ENCODE measurements at places on chromosomes 7 and 10.

- no peak for DNase-seq
These were observed 74.3 kb downstream of the PLXNA4 start for GRCh38 chr7:132501956-132502355.

- no peak for DNase-seq
These were observed 253.4 kb downstream of the USP6NL start for GRCh38 chr10:11358011-11358410.

DNA sequence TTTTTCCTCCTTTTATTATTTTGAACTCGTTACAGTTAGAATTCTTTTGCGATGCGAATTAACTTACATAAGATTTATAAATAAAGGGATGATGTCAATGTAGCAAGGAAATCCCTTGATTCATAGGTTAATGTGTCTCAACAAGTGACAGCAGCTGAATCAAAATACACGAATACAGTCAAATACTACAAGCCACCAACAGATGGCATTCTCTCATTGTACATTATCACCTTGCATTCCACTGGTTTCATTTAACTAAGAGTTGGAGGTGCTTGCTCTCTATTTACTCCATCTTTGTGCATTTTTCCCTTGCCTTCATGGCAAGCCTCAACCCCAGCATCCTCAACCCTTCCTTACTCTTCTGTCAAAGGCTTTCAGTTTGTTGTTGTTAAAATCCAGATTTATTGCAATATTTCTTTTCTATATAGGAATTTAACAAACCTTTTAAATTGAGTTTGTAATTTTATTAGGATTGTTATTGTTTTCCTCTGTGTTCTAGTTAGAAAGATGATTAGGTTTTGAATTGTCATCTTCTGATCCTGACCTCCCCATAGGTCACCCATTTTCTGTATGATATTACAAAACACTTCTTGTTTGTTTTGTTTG, 78.3 kb downstream of the SLC25A40 start:
- no peak for DNase-seq

DNA sequence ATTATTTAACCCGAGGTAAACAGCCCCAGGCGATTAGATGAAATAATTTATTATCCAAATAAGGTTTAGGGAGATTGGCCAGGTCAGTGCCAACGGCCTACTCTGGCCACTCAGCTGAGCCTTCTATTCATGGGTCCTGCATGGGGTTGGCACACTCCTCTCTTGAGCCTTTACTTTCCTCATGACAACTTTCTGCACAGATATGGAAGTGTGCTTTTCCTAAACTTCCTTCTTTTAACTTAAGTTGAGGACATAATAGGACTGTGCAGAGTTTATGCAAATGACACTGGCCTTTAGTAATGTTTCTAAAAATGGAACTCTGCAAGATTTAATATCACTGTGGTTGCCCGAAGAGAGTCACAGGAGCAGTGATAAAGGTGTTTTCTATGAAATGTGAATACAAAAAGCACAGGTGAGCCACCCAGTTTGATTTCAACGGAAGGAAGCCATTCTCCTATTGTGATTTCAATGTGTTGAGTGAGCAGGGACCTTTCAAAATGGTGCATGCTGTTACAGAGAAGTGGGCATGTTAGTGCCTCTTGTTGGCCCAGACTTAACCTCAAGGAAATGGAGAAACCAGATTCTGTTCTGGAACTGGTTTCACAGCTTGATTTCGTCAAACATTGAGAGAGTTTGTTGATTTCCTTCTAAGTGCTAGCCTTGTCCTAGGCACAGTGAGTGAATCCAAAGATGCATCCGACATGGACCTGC, 55.7 kb downstream of the LYZL2 start:
- no peak for DNase-seq

- DNase-seq, result no peak
These were observed 9.2 kb downstream of the USP54 start for GRCh38 chr10:73581918-73582317.

- DNase-seq, result no peak
These were observed 58.2 kb downstream of the ENTPD1 start for GRCh38 chr10:95814011-95814727.

- no peak for DNase-seq
These were observed 232.4 kb upstream of the MYO3A start for GRCh38 chr10:25701652-25702051.

GRCh38 chr10:6406220-6407033, 173.6 kb downstream of the PRKCQ start:
- DNase-seq, result no peak

DNA sequence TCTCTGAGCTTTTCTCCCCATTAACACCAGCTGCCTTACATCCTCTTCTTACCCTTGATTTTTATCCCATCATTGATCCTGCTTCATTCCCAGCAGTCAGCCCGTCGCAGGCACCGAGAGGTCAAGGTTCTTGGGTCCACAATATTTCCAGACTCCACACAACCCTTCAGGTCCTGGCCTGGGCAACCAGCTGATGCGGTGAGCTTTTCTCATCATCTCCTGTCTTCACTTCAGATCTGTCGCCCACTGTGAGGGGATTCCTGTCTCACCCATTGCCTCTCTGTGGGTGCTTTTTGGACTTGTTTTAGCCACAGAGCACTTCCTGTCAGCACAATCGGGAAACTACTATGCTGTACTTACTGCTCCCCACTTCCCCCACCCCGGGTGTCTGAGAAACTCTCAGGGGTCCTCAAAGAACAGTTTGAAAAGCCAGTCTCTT, 8.4 kb upstream of the PVRIG start:
- DNase-seq, result peak; percentile 11

DNA sequence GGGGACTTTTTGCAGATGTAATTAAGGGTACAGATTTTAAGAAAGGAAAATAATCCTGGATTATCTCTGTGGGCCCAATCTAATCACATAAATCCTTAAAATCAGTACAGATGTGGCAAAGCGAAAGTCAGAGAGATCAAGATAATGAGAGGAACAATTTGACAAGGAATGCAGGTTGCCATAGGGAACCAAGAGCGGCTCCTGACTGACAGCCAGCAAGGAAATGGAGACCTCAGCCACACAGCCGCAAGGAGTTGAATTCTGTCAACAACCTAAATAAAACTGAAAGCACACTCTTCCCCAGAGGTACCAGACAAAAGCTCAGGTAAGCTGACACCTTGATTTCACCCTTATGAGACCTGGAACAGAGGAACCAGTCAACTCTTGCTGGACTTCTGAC, 3.4 kb upstream of the PNPLA8 start:
- no peak for DNase-seq

DNA sequence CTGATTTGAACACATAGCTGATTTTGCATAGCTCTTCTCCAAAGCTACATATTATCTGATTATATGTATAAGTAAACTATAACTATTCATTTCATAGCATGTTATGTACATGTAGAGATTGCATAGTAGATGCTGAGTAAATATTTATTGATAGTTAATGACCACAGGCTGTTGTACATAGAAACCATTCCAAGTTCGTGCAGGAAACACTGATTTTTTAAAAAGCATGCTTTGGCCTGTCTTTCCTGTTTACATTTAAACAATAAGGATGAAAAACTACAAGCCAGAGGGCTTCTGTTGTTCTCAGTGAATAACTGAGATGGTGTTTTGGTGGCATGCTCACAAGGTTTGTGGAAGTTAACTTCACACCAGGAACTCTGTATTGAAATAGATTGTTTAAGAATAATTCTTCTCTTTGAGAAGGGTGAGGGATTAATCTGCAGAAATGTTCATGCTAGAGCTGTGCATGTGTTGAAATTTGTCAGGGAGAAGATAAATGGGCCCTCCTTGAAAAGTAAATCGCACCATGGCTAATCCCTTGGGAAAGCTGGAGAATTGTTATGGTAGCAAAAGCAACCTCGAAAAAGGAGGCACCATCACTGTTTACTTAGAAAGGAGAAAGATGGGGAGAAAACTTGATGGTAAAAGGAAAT, 120.2 kb upstream of the SP8 start:
- no peak for DNase-seq

GRCh38 chr7:131843898-131844331, 287.5 kb upstream of the PODXL start:
- DNase-seq, result no peak

DNA sequence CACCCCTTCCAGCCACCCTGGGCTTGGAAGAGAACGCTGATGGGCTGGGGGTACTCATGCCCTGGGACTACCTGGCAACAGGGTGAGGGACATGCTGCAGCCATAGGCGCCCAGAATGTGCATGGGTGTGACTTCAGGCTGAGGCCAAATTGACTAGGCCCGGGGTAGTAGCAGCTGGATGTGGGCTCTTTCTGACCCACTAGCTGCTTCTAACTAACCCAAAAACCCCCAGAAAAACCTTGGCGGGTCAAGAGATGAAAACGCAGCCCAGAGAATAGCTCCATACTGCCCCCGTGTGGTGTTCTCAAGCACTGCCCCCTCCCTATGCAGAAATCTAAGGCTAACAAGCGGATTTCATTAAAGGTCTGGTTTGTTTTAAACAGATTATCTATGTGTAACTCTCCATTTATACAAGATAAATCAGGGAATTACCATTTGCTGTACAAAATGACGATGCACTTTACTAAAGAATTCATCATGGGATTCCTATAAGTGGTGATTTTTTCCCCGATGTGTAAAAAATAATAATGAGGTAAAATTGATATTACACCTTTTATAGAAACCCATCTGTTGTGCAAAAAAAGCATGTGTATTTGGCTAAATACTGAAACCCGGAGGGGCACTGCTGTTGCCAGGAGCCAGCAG, 4.2 kb downstream of the SMARCD3 start:
- DNase-seq, result peak; percentile 46

DNA sequence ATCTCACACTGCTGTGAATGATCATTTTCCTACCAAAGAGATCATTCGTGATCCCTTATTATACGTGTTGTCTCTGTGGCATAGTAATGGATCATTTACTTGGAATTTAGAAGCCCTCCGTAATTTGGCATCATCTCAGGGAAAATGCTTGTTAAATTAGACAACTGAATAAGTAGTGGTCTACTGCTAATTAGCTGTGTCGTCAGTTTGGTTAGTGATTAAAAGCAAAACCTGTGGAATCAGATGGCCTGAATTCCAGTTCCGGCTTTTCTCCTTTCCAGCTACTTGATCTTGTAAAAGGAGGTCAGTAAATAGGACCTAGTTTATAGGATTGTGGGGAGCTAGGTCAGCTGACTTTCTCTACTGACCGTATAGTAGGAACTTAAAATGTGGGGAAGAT, 65.6 kb downstream of the RBM33 start:
- no peak for DNase-seq

GRCh38 chr10:48745662-48746245, 61.1 kb downstream of the WDFY4 start:
- no peak for DNase-seq

DNA sequence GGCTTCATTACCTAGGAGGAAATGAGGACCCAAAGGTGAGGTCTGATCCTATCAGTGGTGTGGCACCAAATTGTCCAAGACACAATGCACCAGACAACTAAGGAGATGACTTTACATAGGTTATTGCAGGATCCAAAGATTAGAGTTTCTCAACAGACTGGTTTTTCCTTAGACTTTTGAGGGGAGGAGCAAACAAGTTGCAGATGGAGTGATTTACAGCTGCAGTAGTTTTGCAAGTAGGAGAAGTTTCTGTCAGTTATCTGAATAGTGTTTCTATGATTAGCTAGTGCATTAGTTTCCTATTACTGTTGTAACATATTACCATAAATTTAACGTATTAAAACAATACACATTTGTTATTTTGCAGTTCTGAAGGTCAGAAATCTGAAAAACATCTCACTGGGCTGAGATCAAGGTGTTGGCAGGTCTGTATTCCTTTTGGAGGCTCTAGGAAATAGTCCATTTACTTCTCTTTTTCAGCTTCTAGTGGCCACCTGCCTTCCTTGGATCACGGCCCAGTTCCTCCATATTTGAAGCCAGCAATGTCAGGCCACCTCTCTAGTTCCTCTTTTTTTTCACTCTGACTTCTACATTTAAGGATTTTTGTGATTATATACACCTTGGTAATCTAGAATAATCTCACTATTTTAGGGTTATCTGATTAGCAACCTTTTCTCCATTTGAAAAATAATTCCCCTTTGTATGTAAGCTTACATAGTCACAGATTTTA, 994.9 kb downstream of the REEP3 start:
- DNase-seq, result no peak

DNA sequence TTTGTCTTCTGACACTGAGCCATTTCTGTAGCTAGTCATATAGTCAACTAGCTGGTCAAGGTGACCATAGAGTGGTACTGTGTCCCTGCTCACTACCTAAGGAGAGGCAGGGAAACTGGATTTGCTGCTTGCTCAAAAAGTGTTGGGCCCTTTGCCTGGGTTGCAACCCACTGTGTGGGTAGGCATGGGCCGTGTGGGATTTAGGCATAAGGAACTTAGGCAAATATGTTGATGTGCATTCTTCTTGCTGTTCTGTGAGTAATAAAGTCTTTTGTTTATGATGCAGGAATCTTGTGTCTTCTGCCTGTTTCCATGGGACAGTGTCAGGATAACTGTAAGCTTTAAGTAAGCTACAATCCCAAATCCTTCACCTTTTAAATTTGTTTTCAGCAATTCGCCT, 23.1 kb upstream of the TCTN3 start:
- DNase-seq, result no peak

- DNase-seq, result no peak
These were observed 1.2 kb downstream of the MNX1 start for GRCh38 chr7:157009170-157009777.

- no peak for DNase-seq
These were observed 266.0 kb downstream of the GRID1 start for GRCh38 chr10:86100581-86101061.

GRCh38 chr10:97131666-97132065, 54.1 kb downstream of the SLIT1 start:
- DNase-seq, result no peak

GRCh38 chr7:32870298-32870697, 21.3 kb downstream of the KBTBD2 start:
- no peak for DNase-seq

GRCh38 chr7:138515001-138515528, 55.0 kb downstream of the TRIM24 start:
- no peak for DNase-seq

GRCh38 chr7:597348-598178, 77.9 kb upstream of the PDGFA start:
- DNase-seq, result no peak

- no peak for DNase-seq
These were observed 10.4 kb downstream of the PMPCB start for GRCh38 chr7:103307503-103308231.

DNA sequence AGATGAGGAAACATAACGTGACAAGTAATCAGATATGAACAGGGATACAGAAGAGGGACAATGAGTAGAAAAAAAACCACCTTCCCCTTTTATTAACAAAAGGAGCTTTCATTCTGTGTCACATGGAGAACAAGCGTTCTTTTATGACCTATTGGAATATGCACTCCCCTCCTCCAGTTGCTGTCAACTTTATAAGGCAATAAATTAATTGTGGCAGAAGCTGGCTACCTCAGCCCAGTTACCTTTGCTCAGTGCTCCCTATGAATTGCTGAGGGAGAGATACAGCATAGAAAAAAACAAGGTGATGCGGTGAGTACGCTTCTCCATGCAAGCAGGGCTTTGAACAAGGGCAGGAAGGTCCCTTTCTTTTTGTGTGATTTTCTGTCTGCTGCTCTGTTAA, at the start of gene MGAM2:
TSS of gene MGAM2 (plus strand) at position 220 of the 400 bp plus-strand sequence. CDS start 5,156 bp downstream, outside the sequence.
- DNase-seq, result no peak

DNA sequence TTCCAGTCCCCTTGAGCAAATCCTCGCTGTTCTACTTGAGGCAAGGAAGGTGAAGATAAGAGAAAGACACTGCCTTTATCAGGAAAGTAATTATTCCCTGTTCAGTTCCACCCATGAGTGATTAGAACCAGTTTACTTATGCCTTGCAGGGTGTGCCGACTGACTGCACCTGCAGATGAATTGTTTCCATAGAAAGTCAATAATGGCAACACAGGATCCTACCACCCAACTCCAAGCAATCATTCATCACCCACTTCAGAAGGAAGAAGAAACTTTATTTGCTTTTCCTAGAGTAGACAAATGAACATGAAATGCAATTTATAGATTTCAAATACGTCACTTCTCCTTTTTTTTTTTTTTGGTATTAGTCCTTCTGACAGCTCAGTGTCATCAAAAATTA, 383.9 kb downstream of the SORCS1 start:
- DNase-seq, result no peak
